Foreskin keratinocyte (primary cell): ENCODE measurements at places on chromosomes 4 and X. TPM values are rescaled to one million over a fixed set of nuclear protein-coding genes. Genes with fewer than 3 reads are reported as not detected.

Gene CHST7
- 1.6 and 1.8 TPM in 2 replicates for total RNA-seq

Gene IGFBP7
- 201 and 228 TPM in 2 replicates for total RNA-seq

DNA sequence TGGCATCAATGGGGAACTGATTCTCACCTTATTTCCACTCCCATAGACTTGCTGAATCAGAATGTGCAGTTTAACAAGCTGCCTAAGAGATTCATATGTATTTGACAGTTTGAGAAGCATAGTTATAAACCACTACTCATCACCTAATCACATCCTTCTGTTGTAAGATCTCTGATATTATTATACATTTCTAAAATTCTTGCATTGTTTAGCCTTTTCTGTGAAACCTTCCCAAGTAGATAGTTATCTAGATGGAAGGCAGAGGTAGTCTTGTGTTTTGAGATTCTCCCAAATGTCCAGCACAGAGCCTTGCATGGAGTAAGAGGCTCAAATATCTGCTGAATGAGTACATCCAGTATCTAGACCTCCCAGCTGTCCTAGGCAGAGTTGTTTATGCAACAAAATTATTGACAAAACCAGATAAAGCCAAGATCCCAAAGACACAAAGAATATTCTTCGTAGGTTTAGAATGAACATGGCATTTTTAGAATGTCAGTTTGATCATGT lies 227.3 kb downstream of the KDR start:
- DNase-seq, result no peak

DNA sequence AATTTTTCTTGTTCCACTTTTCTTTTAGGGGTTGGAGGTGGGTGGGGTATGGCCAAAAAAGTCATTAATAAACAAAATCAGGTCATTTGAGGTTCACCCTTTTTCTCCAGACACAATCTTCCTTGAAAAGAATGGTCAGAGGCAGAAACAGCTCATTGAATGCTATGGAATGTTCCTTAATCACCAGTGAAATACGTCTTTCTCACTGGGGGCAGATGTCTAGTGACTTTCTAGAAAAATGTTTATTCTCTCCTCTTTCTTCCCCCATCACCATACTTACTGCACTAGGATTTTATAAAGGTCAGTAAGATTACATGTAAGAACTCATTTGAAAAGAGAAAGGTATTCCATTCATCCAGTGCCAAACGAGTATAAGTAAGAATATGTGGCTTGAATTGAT lies 44.5 kb downstream of the MGST2 start:
- DNase-seq, result no peak

DNA sequence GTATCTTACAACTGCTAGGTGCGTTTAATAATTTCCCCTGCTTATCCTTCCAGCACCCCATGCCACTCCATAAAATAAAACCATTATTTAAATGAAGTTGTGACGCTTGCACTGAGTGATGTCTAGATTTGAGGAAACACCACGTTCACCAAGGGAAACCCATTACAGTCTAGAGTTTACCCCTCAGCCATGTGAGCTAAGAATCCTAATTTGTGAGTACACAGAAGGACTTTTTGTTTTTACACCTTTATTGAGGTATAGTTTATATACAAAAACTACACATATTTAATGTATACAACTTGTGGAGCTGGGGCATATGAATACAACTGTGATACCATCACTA lies 326.8 kb downstream of the RAPGEF2 start:
- DNase-seq, result no peak

GRCh38 chr4:129040471-129040870 lies 52.9 kb downstream of the SCLT1 start:
- DNase-seq, result no peak

DNA sequence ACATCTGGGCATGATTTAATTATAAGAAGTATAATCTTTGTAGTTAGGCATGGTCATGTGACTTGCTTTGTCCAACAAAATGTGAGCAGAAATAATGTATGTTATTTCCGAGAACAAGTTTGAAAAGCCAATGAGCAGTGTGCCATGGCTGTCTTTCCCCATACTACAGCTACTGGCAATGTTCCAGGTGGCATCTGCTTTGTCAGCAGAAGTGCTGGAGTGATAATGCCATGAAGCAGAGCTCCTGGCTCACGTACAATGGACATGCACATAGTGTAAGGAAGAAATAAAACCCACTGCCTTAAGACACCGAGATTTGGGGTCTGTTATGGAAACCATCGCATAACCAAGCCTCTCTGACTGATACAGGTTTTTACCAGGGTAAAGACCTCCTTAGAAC lies 212.6 kb upstream of the RASGEF1B start:
- no peak for DNase-seq

Gene F8A1
- total RNA-seq, result 8.1 and 8.5 TPM in 2 replicates

GRCh38 chr4:153494562-153494961 lies 28.4 kb downstream of the TMEM131L start:
- no peak for DNase-seq

Gene SLIT2
- total RNA-seq, result 22.6 and 26.9 TPM in 2 replicates

Gene SH3D19
- total RNA-seq, result 39.4 and 42.4 TPM in 2 replicates

GRCh38 chr4:101356928-101357327 lies 9.6 kb upstream of the PPP3CA start:
- DNase-seq, result peak; percentile 100

Gene FGF2
- 2.3 and 2.5 TPM in 2 replicates for total RNA-seq

DNA sequence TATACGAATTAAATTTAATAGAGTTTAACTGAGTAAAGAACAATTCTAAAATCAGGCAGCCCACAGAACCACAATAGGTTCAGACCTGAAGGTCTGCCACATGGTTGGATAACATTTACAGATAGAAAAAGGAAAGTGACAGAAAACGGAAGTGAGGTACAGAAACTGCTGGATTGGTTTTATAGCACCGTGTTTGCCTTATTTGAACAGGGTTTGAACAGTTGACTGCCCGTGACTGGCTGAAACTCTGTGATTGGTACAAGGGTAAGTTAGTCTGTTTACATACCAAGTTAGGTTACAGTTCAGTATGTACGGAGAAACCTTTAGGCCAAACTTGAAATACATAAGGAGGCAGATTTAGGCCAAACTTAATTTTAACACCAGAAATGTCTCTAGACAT lies 64.1 kb upstream of the ATXN3L start:
- DNase-seq, result no peak

DNA sequence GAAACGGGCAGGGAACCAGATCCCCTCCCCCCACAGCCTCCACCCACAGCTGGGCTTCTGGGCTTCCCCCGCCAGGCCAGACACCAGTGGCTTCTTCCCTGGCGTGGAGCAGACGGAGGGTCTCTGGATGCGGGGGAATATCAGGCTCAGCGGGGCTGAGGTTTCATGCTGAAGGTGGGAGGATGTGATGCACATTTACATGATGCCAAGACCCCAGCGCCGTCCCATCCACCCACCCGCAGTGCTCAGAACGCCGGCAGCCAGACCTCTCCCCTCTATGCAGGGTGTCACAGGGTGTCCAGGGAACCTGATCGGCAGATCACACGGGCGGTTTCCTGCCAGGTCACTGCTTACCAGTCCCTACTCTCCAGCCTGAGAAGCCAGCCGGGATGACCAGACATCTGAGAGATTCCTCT lies 12.8 kb upstream of the TNIP2 start:
- no peak for DNase-seq

- DNase-seq, result peak; percentile 59
These were observed 2.5 kb downstream of the CPEB2 start for GRCh38 chr4:15004739-15005301.

Gene EPGN
- total RNA-seq, result 20.0 and 30.6 TPM in 2 replicates

GRCh38 chrX:133776072-133776471 lies 209.3 kb downstream of the GPC3 start:
- no peak for DNase-seq

Gene FRAS1
- 7.1 and 7.9 TPM in 2 replicates for total RNA-seq

GRCh38 chr4:28176942-28177341 lies 1316.3 kb downstream of the STIM2 start:
- no peak for DNase-seq

GRCh38 chr4:173119818-173120217 lies 48.8 kb upstream of the GALNT7 start:
- DNase-seq, result peak; percentile 51

DNA sequence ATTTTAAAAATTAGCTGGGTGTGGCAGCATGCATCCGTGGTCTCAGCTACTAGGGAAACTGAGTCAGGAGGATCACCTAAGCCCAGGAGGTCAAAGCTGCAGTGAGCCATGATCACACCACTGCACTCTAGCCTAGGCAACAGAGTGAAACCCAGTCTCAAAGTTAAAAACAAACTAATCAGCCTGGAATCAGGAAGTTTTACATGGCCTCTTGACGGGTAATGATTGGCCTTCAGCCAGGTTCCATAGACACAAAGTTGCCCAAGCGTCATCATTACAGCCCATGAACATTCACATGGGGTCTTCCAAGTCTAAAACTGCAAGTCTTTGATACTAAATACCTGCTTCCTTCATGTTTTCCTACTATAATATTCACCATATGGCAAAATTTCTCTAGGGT lies 10.0 kb upstream of the RGN start:
- DNase-seq, result no peak

Gene CHRNA9
- 0.07 TPM in 1 of 2 replicates, not detected in the other for total RNA-seq
